ENCODE measurements at places on chromosomes 11 and 22. TPM values are rescaled to one million over a fixed set of nuclear protein-coding genes. Genes with fewer than 3 reads are reported as not detected.

SSTR3 gene
- total RNA-seq, result not detected

TPBGL gene
- total RNA-seq, result not detected

DNA sequence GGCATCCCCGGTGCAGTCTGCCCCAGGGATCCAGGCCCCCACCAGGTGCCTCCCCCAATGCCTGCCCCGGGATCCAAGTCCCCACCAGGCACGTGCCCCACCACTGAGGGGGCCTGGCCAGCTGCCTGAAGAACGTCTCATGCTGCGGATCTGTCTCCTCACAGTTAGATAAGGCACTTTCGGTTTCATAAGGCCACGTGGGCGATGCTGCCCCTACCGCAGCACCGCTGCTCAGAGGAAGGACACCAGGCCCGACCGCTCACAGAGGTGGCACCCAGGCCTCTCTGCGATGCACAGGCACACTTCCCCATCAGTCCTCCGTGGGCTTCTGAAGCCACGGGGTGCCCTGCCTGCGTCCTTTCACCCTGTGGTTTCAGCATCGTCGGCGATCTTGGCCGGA is 68.1 kb upstream of the BID start:
- no peak for DNase-seq

NXPE1 gene
- not detected for total RNA-seq

POU2AF1 gene
- 0.33 TPM for total RNA-seq

DNA sequence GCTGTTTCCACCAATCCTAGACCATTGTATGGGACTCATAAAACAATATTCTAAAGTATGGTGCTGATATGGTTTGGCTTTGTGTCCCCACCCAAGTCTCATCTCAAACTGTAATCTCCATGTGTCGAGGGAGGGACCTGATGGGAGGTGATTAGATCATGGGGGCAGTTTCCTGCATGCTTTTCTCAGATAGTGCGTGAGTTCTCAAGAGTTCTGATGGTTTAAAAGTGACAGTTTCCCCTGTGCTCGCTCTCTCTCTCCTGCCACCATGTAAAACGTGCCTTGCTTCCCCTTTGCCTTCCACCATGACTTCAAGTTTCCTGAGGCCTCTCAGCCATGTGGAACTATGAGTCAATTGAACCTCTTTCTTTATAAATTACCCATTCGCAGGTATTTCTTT is 29.2 kb upstream of the FEZ1 start:
- no peak for DNase-seq

GRCh38 chr22:22789233-22789921 is 98.2 kb upstream of the IGLL5 start:
- DNase-seq, result no peak

DNA sequence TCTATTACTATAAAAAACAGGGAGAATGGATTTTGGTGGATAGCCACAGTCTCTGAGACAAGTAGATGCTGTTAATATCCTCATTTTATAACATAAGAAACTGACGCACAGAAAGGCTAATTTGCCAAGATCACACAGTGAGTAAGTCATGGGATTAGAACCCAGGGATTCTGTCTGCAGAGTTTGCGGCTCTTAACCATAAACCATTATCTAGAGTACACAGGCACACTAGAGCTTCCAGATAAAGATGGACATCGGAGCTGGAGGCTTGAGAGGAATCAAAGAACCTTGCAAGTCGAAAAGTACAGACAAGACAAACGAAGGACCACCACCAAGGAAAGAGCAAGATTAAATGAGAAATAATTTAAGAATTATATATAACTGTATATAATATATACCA is 11.3 kb downstream of the LGALS12 start:
- DNase-seq, result no peak

LARGE2 gene
- 22.0 TPM for total RNA-seq

DNA sequence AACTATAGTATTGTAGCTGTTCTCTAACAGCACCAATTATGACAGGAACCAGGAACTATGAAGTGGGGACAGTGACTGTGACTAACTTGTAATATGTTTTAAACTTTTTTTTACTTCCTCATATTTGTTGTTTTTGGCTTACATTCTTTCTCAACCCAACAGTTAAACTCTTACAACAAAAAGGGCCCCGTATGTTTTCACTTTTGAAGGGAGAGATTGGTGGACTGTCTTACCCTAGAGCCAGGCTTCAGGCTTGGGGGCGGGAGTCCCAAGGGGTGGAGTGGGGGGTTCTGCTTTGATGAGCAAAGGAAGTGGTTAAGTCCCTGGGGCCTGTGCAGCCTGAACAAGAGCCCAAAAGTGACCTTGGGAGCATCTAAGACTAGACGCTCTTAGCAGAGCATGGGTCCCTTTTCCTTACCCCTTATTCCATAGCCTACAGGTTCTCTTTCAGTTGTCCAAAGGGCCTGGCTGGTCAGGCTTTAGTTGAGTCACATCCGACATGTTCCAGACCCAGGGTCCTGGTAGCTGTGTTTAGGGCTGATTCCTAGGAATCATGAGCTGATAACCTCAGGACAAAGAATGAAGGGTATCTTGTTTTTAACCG is 38.8 kb downstream of the STIM1 start:
- no peak for DNase-seq

GRCh38 chr11:85955531-85955930 is 100.3 kb downstream of the CCDC83 start:
- DNase-seq, result no peak

SLC25A18 gene
- 0.33 TPM for total RNA-seq

DNA sequence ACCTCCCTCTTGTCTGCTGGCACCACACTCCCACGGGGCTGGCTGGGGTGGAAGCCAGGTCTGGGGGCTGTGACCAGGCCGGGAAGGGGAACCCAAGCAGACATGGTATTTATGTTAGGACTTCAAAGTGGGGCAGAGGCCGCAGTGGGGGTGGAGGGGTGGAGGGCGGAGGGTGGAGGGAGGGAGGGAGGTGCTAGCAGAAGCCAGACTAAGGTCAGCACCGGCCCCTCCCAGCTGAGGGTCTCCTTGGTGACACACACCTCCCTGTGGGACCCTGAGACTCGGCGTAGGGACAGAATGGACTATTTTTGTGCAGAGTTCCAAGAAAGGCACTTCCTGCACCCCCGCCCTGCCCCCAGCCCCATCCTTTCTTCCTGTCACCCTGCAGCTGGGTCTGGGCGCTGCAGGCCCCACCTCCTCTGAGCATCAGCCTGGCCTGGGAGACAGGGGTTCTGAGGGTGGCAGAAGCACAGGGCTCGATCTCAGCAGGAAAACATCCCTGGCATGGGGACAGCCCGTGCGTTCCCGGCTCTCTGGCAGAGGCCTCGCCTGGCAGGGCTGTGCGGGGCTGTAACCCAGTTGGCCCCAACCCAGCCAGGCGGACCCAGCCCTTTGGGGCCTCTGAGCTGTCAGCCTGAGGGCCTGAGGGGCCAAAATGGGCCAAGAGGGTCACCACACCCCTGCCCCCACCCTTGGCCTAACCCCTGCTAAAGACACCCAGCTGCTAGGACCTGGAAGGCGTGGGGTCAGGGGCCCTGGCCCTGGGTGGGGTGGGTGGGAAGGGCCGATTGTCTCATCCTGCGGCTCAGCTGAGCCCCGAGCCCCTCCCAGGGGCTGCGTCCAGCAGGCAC is 9.6 kb upstream of the CD248 start:
- no peak for DNase-seq

FAM227A gene
- total RNA-seq, result 2.1 TPM

DNA sequence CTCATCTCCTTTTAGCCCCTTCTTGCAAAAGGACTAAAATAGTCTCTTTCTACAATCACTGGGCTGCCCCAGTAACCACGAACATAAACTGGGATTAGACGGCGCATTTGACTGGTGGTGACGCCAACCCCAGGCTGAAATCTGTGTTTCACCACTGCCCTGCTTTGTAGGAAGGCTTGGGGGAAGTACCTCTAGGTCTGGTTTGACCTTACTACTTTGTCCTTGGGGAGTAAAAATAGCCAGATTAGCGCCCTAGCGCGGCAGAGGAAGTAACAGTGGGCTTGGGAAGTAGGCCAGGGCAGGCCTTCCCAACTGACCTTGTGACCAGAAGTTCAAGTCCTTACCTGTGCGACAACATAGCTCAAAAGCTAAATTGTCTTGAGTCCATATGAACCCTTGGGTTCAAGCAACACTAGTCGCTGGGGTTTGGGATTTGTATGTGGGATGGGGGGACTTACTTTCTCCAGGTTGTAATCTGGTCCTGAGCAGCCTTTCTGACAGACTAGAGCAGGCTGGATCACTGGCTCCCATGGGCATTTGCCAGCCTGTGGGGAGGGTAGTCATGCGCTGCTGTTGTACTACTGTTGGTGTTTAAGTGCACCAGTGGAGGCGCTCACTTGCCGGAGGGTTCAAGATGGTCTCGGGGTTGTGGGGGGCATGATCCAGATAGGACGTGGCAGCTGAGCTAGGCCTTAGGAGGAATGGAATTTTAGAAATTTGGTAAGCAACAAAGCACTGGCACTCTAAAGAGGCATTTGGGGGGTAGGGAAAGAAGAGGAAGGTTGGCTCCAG is 953 bp upstream of the PACS1 start:
- DNase-seq, result peak; percentile 53

NRXN2 gene
- total RNA-seq, result 18.8 TPM

DNA sequence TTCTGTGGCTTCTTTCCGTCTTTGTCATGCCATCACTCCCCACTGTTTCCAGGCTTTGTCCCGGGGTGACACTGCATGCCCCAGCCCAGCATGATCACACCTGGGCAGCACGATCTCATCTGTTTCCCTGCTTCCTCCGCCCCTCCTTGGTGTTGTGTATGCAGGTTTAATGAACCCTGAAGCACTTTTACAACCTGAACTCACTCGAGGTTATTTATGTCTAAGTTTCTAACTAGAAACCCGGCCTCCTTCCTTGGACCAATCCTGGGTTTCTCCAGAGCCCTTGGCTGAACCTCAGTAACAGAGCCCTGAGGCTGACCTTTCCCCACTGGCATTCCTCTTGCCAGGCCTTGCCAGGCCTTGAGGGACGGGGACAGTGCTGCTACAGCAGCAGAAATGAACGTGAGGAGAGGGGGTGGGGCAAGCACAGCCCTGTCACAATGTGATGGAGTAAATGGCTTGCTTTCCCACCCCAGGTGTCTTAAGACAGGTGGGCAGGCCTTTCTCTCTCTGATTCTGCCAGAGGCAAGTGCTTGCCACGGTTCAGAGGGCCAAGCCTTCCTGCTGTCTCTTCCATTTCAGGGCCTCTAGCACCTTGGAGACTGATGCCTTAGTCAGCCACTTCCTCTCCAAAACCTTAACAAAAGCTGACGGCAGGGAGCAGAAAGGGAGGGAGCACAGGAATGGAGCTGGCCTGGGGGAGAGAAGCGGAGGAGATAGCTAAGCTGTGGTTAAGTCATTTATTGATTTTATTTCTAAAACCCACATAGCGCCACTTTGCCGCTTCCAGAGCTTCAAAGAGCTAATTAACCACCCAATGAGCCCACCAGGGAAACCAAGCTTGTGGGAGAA is 3.1 kb upstream of the PYGM start:
- DNase-seq, result no peak

KRTAP5-10 gene
- not detected for total RNA-seq

- no peak for DNase-seq
Observed at GRCh38 chr22:25837288-25837900, 95.4 kb downstream of the MYO18B start.

EIF4G2 gene
- 956 TPM for total RNA-seq

GRCh38 chr11:46457021-46457420 is 65.4 kb upstream of the CHRM4 start:
- DNase-seq, result no peak

RAB3IL1 gene
- total RNA-seq, result 1.4 TPM

DNA sequence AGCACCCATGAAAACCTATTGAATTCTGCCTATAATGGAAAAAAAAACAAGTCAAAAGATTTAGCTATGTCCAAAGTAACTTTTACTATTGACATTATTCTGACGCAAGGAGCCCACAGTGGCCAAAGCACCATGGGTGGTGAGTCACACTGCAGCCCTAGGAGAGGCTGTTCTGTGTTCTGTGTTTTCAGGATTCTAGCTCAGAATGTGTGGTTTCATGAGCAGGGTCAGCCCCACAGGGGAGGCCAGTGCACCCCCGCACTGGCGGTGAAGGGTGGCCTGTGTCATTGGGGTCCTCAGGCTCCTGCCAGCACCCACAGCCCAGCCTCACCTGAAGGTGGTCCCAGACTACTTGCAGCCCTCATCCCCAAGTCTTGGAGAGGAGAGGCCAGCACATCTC is 112.2 kb downstream of the BRD1 start:
- no peak for DNase-seq

DNA sequence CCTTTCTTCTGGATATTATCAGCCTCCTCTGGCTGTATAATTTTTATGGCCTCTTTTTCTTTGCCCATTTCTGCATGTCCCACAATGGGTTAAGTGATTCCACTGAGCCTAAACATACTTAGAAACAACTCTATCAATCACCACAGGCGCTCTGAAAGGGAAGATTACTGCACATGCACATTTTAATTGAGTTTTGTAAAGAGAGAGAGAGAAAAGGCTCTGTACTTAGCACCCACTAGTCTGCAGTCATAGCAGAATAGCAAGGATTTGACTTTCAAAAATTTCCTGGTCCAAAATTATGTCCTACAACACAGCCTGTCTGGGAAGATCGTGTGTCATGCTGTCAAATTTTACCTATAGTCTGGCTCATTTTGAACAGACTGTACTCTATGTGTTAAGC is 758.5 kb downstream of the OPCML start:
- no peak for DNase-seq

- DNase-seq, result no peak
Observed at GRCh38 chr22:26888887-26889286, 231.5 kb downstream of the MIAT start.

GRCh38 chr22:20904980-20905355 is 12.2 kb upstream of the CRKL start:
- no peak for DNase-seq

CNGA4 gene
- 0.35 TPM for total RNA-seq

DEFB131B gene
- total RNA-seq, result not detected
